ENCODE measurements at places on chromosomes 4 and X.
A peak's percentile ranks its signal among the peaks of the same experiment; 100 is the strongest.

DNA sequence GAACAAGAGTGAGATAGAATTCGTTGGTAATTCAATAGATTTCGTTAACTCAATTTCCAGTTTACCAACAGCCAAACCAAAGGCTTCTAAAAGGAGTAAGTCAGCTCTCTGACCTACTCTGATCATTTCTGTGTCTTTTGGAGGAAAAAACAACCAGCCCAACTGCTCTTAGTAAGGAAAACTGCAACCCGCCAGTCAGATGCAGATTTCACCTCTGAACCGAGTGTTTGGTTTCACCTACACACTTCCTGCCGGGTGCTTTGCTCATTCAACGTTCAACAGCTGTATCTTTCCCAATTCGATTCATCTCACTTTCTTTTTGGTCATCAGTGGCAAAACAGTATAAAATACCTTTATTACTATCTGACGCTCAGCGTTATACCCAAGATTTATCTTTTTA is 24.5 kb downstream of the TMSB4X start:
- DNase-seq, result no peak

DNA sequence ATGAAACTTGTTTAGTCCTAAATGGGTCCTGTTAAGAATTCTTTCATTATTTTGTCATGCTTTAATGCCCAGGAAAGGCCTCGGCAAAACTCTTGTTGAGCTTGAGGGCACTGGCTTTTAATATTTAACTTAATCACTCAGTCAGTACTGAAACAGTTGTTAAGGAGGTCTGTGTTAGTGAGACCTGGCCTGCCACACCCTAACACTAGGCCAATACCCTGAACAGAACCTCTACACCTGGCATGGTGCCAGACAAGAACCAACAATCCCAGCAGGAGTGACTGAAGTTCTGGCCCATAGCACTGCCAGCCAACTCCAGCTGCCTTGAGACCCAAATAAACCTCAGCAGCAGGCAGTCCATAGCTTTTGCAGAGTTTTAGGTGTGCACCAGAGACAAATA is 85.7 kb upstream of the ITM2A start:
- DNase-seq, result no peak

- no peak for DNase-seq
Observed at GRCh38 chrX:153673428-153674218, at the start of gene PNCK. Gene PNCK, minus strand, starts transcription at chrX:153673813. Its CDS starts 737 bp downstream, at chrX:153673076.

DNA sequence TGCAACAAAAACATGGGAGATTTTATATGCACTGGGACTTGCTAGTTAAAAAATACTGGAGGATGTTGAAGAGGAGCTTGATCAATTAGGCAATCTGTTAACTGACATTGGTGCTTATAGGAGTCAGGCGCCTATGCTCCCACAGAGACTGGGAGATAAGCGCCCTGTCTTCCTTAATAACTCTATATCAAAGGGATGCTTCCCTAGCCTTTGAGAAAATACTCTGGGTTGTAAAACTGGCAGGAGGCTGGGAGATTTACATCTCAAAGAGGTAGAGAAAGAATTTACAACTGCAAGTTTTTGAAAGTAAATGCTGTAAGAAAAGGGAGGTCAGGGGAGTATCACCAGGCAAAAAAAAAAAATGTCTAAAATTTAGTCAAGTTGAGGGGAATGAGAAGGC is 325.4 kb downstream of the PCDH10 start:
- no peak for DNase-seq

DNA sequence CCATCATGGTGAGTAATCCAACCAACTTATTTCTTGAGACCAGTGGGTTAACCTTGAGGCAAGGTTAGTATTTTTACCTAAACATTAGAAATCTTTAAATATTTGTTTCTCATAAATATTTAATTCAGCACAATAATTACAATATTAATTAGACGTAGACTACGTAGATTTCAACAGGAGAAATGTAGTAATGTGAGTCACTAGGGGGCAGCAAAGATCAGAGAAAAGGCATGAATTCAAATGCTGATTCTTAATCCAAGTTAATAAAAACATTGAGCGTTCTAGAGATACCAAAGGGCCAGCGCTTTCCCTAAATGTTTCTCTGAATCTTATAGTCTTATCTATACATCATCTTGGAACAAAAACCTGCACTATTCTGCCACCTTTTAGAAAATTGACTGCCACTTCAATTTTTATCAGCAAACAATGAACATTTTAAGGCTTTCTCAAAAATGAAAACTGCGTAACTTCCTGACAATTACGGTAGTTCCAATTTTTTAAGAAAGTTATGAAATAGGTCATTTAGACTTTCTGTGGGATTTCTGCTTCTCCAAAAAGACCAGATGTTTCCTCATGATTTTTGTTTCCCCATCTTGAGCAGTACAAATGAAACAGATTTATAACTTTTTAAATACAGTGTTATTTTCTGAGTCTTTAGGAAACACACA is 180.7 kb downstream of the GASK1B start:
- no peak for DNase-seq

DNA sequence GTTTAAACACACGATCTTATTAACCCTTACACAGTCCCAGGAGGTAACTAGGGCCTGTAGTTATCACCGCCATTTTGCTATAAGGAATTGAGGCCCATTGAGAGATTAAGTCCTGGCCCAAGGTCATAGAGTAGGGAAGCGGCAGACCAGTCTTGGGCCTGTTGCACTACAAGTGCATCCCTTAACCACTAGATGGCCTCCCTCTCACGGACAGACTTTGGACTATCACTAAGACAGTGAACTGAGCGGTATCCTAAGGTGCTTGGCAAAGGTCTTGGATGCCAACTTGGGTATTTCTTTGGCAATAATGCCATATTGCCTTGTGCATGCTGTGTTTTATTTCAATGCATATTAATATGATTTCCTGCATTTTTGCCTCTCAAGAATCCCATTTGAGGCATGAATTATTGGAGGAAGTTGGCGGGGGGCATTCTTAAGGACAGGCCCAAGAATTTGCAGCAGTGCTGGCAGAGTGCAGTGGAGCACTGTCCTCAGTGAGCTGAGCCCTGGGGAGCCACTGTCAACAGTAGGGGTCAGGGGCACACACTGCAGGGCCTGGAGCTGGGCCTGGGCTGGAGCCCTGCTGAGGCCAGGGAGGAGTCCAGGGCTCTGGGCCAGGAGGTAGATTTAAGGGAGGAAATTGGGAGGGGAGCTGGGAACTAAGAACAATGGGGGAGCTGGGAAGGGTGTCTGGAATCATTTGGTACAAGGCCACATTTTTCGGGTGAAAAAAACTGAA is 147.4 kb downstream of the SMIM20 start:
- DNase-seq, result peak; percentile 17

GRCh38 chr4:6162885-6163284 is 37.5 kb downstream of the JAKMIP1 start:
- no peak for DNase-seq

GRCh38 chr4:6178757-6179156 is 21.6 kb downstream of the JAKMIP1 start:
- no peak for DNase-seq

- no peak for DNase-seq
Observed at GRCh38 chrX:26915064-26915463, 548.1 kb downstream of the PPP4R3C start.

DNA sequence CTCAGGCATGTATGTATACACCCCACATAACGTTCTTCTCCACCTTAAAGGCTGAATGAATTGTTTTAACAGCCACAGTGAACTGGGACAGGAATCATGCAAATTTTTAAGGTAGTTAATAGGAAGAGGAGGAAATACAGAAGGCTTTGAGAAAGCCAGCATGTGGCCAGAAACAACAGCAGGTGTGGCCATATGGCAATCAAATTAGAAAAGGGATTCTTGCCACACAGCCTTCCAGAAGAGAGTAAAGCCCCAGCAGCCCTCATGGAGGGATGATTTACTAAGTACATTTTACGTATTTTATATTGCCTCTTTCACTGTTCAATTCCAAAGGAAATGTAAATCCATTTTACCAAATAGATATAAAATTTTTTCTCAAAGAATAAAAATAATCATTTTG is 792.2 kb downstream of the ADGRL3 start:
- no peak for DNase-seq

DNA sequence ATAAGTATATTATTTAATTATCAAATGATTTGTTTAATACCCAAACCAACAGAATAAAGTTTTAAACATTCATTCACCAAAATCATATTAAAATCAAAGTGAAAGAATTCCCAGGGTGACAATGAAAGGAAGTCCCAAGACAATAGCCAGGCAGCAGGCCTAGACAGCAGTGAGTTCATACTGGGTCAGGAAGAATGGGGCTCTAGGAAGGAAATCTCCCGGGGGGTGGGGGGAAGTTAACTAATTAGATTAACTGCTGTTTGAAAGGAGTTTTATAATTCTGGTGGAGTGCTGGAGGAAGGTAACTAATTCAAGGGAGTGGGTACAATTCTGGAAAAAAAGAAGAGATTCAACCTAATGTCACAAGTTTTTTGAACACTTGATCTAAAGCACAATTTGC is 104.1 kb downstream of the ZAR1 start:
- DNase-seq, result no peak

GRCh38 chr4:102438396-102439235 is 62.5 kb upstream of the NFKB1 start:
- DNase-seq, result no peak

GRCh38 chrX:87299563-87300160 is 217.9 kb upstream of the KLHL4 start:
- no peak for DNase-seq

DNA sequence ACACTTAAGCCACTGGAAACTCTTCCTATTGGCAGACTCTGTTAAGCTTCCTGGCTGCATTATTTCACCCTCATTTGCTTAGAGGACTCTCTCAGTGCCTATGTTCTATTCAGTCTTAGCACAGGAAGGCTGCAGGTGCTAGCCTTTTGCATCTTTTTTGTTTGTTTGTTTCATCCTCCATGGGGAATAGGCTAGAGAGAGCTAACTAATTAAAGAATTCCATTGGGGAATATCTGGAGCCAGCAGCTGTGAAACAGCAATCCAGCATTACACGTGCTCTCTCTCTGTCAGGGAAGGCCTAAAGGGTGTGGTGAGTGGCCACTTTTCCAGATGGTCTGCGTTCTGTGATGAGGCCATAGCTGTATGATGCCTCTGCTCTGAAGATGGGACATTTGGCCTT is 633.6 kb downstream of the SPRY1 start:
- DNase-seq, result no peak

DNA sequence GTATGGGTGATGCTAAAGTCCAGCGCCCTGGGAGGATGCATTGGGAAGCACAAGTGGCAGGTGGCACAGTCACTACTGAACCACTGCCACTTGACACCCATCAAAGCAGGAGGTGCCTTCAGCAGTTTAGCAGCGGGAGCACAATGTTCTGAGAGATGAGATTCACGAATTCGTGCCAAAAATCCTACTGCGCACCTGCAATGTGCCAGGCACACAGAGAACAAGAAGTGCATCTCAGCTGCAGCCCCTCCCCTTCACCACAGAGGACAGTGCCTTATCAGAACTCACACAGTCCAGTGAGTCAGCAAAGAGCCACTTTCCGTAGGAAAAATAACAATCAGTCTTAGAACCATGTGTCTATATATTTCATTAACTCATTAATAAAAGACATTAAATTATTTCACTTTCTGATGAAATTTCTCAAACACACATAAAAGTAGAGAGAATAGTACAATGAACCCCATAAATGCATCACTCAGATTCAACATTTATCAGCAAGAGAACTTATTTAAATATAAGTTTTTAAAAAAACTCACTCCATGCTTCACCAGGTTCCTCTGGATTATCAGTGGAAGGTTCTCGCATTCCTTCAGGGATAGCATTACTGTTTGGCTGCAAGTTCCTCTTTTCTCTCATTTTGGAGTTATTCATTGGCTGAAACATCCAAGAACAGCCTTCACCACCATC is 47.0 kb downstream of the BEND2 start:
- DNase-seq, result no peak

GRCh38 chrX:348461-349117 is 30.0 kb upstream of the GTPBP6 start:
- DNase-seq, result no peak

DNA sequence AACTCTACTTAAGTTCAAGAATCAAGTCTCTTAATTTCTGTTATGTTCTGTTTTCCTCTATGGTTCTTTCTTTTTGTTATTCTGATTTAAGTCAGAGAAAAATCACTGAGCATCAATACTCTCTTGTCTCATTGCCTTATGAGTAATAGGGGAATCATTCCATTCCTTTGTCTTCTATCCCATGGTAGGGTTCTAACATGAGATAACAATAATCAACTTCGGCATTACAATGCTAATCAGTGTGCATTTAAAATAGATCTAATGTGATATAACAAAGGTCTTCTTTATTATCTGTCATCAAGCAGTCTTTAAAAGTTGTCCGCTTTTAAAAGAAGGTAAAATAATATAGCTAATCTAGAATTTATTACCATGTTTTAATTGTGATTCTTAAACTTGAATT is 446.9 kb downstream of the IL15 start:
- DNase-seq, result no peak

- DNase-seq, result no peak
Observed at GRCh38 chr4:182124359-182124758, 118.8 kb upstream of the TENM3 start.

- DNase-seq, result no peak
Observed at GRCh38 chr4:39154009-39154408, 28.3 kb upstream of the WDR19 start.

DNA sequence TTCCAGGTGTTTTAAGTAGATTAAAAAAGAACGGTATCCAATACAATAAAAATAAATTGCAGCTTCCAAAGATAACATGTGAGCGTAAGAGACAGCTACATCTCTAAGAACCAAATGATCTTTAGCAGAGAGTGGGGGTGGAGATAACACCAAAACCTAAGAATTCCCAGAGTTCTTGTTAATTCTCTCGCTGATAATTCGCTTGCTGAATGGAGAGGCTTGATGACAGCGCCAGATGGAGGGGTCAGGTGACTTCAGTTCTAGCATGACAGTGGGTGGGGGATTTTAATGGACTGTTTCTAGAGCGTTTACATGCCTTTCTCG is 2.3 kb downstream of the CLCN4 start:
- DNase-seq, result no peak

GRCh38 chrX:40471965-40472648 is 108.7 kb upstream of the ATP6AP2 start:
- no peak for DNase-seq

- DNase-seq, result no peak
Observed at GRCh38 chr4:8215001-8215427, 15.9 kb downstream of the SH3TC1 start.

DNA sequence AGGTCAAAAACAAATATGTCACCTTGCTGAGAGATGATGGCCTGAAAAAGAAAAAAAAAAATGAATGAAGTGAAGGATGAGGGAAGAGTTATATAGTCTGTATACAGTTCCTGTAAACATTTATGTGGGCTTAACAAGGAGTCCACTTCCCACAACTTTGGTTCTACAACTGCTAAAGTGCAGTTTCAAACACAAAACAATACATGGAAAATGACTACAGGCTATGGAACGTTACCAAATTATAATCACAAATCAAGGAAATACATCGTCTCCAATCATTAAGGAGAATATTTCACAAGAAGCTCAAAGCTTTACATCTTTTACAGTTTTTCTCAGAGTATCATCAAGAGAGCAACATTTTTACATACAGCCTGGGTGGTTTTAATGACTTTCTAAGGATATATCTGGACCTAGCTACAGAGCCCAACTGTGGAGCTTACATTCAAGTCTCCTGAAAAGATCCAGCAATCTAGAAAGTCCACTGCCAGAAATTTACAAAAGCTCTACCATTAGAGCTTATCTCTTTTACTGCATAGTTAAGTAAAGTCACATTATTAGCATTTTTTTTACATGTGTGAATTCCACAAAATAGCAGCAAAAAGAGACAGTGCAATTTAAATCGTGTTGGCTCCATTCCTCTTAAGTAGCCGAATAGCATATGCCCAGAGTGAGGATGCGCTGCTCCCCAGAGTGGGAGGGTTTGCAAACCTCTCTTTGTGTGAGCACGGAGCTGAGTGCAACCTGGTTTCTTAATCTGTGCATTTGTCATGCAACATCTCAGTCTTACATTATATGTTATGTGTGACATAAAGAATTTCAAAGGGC is 128.3 kb downstream of the MANBA start:
- DNase-seq, result no peak
